Fibroblast of villous mesenchyme (primary cell): ENCODE measurements at places on chromosomes 5 and 9.
A peak's percentile ranks its signal among the peaks of the same experiment; 100 is the strongest.

DNA sequence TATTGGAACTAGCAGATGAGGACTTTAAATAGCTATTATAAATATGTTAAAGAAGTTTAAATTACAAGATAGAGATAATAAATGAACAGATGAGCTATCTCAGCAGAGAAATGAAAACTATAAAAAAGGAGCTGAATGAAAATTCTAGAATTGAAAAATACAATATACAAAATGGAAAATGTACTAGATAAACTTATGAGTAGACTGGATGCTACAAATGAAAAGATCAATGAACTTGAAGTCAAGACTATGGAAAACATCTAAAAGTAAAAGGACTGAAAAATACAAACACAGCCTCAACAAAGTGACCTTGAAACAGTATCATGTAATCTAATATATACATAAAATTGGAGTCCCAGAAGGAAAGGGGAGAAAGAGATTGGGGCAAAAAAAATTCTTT, 10.7 kb upstream of the PDLIM4 start:
- DNase-seq, result no peak

GRCh38 chr5:10460252-10460906, 18.7 kb downstream of the ROPN1L start:
- DNase-seq, result no peak

GRCh38 chr9:38041564-38042243, 27.3 kb downstream of the SHB start:
- DNase-seq, result no peak

GRCh38 chr5:98847054-98847453, 73.6 kb downstream of the RGMB start:
- DNase-seq, result no peak

DNA sequence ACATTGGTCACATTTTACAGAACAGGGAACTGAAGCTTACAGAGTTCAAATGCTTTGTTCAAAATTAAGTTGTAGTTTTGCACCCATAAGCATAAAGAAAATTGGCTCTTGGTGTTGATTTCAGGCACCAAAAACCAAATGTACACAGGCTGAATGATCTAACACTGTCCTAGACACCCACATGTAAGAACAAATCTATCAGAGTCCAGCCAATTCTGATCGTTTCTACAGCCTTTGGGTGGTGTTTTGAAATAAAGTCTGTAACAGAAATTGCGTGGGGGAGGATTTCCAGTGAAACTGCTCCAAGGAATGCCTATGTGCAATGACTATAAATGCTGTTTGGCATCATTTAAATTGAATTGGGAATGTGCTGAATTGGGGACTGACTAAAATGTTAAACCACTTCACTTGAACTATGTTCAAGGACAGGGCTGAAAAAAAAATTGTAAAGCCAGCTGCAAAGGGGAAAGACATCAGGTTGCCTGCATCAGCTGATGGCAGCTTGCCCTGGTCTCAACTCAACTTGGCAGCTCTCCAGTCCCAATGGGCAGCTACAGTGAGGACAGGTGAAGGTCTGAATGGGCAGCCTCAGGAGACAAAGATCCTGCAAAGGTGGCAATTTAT, 92.2 kb upstream of the TRPC7 start:
- no peak for DNase-seq

GRCh38 chr9:107281184-107281583, 1.9 kb upstream of the RAD23B start:
- no peak for DNase-seq

DNA sequence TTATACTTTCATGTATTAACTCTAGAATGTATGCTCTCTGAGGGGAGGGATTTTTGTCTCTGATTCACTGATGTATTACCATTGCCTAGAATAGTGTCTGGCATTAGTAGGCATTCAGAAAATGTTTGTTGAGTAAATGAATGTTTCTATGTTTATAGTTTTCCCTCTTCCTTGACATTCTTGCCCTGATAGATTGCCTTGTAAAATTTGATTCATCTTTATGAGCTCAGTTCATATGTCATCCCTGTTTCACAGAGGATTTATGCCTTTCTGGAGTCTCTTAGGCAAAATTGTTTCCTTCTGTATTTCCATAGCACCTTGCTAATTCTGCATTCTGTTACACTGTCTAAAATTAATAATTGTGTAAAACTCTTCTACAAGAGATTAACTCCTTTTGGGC, 72.3 kb downstream of the RASA1 start:
- DNase-seq, result peak; percentile 45

- peak; percentile 16 for DNase-seq
Measured at GRCh38 chr9:134369416-134370212, 43.4 kb downstream of the RXRA start.

GRCh38 chr9:127233550-127233949, 31.0 kb upstream of the GARNL3 start:
- DNase-seq, result no peak

GRCh38 chr5:137389042-137389441, 110.1 kb downstream of the SPOCK1 start:
- DNase-seq, result no peak

DNA sequence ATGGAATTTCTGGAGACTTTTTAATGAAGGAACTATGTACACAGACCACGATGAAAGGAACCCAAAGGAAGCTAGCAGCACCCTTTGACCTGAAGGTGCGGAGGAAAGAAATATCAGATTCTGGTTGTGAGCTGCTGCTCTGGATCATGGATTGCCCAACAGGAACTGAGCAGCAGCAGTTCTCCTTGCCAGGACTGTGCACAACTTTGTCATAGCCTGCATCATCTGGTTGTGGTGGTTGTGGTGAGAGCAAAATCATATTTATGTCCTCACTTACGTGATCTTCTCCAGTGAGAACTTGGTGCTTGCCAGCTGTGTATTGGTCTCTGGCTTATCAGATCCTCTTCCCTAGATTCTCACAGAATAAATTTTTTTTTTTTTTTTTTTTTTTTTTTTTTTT, 70.7 kb upstream of the LPAR1 start:
- DNase-seq, result peak; percentile 84
